ENCODE measurements at places on chromosomes 1 and 21. TPM values are rescaled to one million over a fixed set of nuclear protein-coding genes. Genes with fewer than 3 reads are reported as not detected.

ARHGEF19 gene
- total RNA-seq: 5.0 TPM

CD247 gene
- not detected for total RNA-seq

APOBEC4 gene
- not detected for total RNA-seq

CASZ1 gene
- 0.14 TPM for total RNA-seq

GRCh38 chr1:85406081-85406480 lies 58.9 kb downstream of the DDAH1 start:
- peak overlapping the region; percentile 67 for H3K27ac ChIP-seq
- H3K27me3 ChIP-seq: peaks cover 5% of the 10 kb centered on the region
- no peak overlapping the region for H3K4me3 ChIP-seq
- H3K36me3 ChIP-seq: peaks cover 40% of the 10 kb centered on the region

DNA sequence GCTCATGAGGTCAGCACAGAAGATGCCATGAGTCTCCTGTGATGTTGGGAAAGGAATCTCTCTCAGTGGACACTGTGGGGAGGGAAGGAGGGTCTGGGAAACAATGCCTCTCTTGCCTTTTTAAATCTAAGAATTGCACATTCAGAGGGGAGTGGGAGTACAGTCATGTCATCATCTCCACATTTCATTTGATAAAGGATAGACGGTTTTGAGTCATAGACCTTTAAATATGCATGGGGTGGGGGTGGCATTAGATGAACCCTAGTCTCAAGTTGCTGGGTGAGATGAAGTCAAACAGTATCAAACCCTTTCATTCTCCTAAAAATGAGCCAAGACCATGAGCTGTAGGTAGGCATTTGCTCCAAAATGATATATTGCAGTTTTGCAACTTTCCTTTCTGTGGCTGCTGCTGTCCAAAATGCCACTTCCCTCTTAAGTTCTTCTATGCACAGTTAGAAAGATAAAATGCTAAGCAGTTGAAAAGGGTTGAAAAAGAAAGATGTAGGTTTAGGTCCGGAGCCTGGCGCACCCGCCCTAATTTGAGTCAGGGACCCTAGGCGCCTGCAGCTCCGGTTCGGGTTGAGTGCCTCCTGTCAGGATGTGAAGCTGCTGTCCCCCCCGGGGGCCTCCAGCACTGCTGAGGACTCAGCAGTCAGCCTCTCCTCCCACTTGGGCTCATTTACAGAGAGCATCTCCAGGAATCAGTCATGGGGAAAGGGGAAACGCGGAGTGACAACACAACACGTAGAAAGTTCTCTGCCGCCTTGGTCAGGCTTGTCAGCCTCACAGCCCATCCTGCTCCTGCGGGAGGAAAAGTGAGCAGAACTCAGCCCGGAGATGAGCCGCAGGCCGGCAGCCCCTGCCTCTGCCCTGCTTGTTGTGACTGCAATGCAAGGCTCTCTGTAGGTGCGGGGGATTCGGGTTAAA lies 479.3 kb upstream of the RUNX1 start:
- H3K27me3 ChIP-seq: no peaks in the 10 kb centered on the region
- DNase-seq: no peak
- no peak overlapping the region for H3K4me3 ChIP-seq
- peaks cover 42% of the 10 kb centered on the region for H3K4me1 ChIP-seq
- no peak overlapping the region for H3K27ac ChIP-seq

DNA sequence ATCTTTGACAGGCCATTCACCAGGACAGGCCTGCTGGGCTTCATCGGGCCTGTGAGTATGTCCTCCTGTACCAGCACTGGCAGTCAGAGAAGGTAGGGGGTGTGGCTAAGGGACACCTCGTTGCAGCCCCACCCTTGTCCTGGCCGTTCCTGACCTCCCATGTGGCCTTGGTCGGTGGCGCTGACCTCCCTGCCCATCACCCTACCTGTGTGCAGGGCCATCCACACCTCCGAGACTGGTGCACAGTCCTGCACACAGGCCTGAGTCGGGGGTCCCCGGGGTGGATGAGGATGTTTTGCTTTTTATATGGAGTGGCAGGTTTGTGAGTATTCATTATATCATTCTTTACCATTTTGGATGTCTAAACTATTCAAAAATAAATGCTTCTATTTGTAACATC lies 59.0 kb downstream of the S100B start:
- peaks cover 15% of the 10 kb centered on the region for H3K36me3 ChIP-seq
- no peak overlapping the region for H3K27ac ChIP-seq
- H3K4me1 ChIP-seq: peaks cover 12% of the 10 kb centered on the region
- peaks cover 1% of the 10 kb centered on the region for H3K27me3 ChIP-seq
- DNase-seq: no peak

DNA sequence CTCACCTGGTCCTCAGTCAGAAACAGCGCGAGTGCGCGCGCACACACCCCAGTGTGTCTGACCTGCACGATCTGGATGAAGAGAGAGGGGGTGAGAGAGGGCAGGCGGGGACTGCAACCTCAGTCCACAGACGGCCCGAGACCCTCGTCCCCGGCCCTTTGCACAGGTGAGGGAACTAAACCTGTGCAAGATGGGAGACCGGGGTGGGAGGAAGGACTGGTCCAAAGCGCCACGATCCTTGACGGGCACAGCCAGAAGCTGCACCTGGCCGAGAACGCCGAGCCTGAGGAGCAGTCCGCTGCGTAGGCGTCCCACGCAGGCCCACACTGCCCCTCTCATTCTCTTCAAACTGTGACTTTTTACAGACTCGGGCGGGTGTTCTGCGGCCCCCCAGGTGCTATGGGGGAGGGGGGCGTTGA lies 519 bp upstream of the IQCC start:
- peaks cover 44% of the 10 kb centered on the region for H3K4me1 ChIP-seq
- peaks cover 7% of the 10 kb centered on the region for H3K36me3 ChIP-seq
- DNase-seq: no peak
- peak overlapping the region; percentile 90 for H3K4me3 ChIP-seq
- peak overlapping the region; percentile 86 for H3K27ac ChIP-seq
- H3K27me3 ChIP-seq: peaks cover 1% of the 10 kb centered on the region

DNA sequence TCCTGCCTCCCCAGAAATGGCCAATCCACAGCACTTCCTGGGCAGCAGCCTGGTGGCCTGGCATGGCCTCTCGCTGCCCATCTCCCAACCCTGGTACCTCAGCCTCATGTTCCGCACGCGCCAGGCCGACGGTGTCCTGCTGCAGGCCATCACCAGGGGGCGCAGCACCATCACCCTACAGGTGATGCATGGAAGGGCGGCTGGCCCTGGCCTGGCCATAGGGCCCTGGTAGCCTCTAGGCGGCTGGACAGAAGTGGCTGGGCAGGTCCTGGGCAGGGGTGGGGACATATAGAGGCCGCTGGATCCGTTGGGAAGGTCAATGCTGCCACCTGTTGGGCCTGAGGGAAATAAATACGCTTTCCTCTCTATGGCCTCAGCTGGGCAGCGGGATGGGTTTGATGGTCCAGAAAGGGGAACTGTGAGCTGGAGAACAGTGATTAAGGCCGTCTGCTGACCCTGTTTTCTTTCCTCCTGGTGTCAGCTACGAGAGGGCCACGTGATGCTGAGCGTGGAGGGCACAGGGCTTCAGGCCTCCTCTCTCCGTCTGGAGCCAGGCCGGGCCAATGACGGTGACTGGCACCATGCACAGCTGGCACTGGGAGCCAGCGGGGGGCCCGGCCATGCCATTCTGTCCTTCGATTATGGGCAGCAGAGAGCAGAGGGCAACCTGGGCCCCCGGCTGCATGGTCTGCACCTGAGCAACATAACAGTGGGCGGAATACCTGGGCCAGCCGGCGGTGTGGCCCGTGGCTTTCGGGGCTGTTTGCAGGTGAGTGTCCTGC lies 14.4 kb downstream of the CELSR2 start:
- H3K4me3 ChIP-seq: no peak overlapping the region
- no peaks in the 10 kb centered on the region for H3K36me3 ChIP-seq
- peak; percentile 89 for DNase-seq
- peaks cover 16% of the 10 kb centered on the region for H3K4me1 ChIP-seq
- peaks cover 2% of the 10 kb centered on the region for H3K27me3 ChIP-seq

- DNase-seq: no peak
- H3K4me3 ChIP-seq: no peak overlapping the region
- no peaks in the 10 kb centered on the region for H3K36me3 ChIP-seq
- peaks cover 14% of the 10 kb centered on the region for H3K4me1 ChIP-seq
These were observed 28.2 kb downstream of the UBE2U start for GRCh38 chr1:64231654-64232053.

DNA sequence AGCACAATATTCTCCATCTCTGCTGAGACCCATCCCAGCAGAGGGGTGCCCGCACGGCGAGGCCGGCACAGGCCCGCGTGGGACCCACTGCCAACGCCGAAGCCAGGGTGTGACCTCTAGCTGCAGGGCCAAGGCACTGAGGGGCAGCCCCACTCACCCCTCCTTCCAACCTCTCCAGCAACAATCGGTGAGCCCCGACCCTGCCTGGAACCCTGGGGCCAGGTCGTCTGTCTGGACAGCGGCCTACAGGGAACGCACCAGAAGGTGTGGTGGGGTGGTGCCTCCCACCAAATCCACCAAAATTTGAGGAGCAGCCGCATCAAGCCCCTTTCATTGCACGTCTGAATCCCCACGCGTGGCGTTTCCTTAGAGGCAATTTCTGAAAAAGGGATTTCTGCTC lies 63.0 kb upstream of the ADARB1 start:
- no peak overlapping the region for H3K27ac ChIP-seq
- H3K27me3 ChIP-seq: peaks cover 28% of the 10 kb centered on the region
- peaks cover 9% of the 10 kb centered on the region for H3K4me1 ChIP-seq
- no peak overlapping the region for H3K4me3 ChIP-seq
- DNase-seq: no peak
